ENCODE measurements at places on chromosomes 5 and 9. TPM values are rescaled to one million over a fixed set of nuclear protein-coding genes. Genes with fewer than 3 reads are reported as not detected.

DNA sequence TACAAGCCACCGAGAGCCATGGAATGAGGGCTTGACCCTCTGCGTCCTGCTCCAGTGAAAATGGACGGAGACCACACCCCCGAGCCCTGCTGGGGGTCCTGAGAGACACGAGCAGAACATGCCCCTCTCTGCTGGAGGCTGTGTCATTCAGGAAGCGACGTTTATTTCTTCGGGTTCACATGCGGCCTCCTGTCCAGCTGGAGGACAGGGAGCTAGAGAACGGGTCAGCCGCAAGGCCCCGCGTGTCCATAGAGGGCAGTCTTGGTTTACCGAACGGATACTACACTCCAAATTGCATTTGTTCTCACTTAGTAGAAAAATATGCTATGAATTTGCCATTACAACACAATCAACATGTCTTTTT is 36.1 kb downstream of the MRPL36 start:
- no peaks in the 10 kb centered on the region for H3K4me1 ChIP-seq
- no peaks in the 10 kb centered on the region for H3K27me3 ChIP-seq
- peak; percentile 51 for DNase-seq
- no peak overlapping the region for H3K27ac ChIP-seq
- no peak overlapping the region for H3K4me3 ChIP-seq

ADCY2 gene
- not detected for total RNA-seq

QRFP gene
- total RNA-seq = not detected

GRCh38 chr5:131265311-131265803 is 1.5 kb downstream of the CDC42SE2 start:
- peak overlapping the region; percentile 88 for H3K27ac ChIP-seq
- DNase-seq = peak; percentile 44
- H3K36me3 ChIP-seq = peaks cover 54% of the 10 kb centered on the region
- H3K4me3 ChIP-seq = peak overlapping the region; percentile 81

- H3K27ac ChIP-seq = no peak overlapping the region
- H3K4me1 ChIP-seq = peaks cover 18% of the 10 kb centered on the region
- no peak for DNase-seq
- no peak overlapping the region for H3K4me3 ChIP-seq
- H3K27me3 ChIP-seq = no peaks in the 10 kb centered on the region
Measured at GRCh38 chr9:129750013-129750638, 2.7 kb downstream of the PTGES start.

- no peaks in the 10 kb centered on the region for H3K36me3 ChIP-seq
- H3K4me3 ChIP-seq = no peak overlapping the region
- DNase-seq = no peak
- H3K4me1 ChIP-seq = no peaks in the 10 kb centered on the region
Measured at GRCh38 chr9:6552498-6553121, 92.9 kb downstream of the GLDC start.

PCDHB2 gene
- not detected for total RNA-seq

- no peaks in the 10 kb centered on the region for H3K36me3 ChIP-seq
- DNase-seq = no peak
- no peaks in the 10 kb centered on the region for H3K4me1 ChIP-seq
- no peak overlapping the region for H3K4me3 ChIP-seq
Measured at GRCh38 chr5:34411470-34412346, 244.4 kb upstream of the RAI14 start.

CDH18 gene
- not detected for total RNA-seq

- no peak for DNase-seq
- H3K4me3 ChIP-seq = no peak overlapping the region
- no peaks in the 10 kb centered on the region for H3K4me1 ChIP-seq
- no peaks in the 10 kb centered on the region for H3K36me3 ChIP-seq
Measured at GRCh38 chr5:139910901-139911300, 115.3 kb downstream of the PSD2 start.

DNA sequence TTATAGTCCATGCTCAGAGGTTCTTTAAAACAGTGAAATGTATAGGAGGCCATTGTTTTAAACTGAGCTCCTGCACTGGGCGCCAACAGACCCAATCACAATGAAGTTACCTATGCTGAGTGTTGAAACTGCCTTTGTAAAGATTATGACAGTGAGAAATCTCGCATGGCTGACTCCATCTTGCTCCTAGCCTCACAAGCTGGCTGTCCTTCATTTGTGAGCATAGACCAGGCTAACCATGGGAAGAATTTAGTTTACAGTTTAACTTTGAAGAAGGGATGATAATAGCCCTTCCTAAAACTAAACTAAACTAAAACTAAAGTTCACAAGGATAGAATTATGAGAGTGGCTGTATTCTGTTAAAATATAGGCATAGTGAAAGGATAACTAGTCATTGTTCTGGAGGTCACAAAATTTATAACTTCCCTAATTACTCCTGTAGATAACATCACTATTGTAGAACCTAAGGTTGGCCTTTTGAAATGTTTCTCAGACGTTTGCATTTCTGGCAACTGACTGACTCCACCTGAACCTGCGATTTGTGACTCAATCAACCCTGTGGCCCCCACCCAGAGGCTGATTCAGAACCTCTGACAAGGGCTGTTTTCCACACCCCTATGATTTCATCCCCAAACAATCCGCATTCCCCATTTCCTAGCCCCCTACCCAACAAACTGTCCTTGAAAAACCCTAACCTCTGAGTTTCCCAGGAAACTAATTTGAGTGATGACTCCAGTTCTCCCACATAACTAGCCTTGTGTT is 59.1 kb downstream of the HMHB1 start:
- no peak for DNase-seq
- H3K4me1 ChIP-seq = no peaks in the 10 kb centered on the region
- H3K27me3 ChIP-seq = no peaks in the 10 kb centered on the region

PTPRD gene
- 0.37 TPM for total RNA-seq

DNA sequence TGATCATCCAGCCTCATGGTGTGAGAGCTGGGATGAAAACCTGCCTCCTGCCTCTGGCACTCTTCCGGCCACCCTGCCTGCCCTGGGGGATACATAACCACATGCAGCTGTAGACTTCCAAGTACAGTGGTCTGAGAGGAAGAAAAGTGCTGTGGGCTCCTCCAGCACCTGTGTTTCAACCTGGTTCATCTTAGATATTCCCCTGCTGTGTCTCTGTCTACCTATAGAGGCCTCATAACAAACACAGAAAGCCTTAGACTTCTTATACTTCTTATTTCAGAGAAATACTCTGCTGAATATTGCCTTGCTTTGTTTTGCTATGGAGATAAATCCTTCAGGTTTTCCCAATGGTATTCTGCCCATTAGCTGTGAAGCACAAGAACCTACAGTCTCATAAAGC is 19.6 kb upstream of the TNFAIP8 start:
- H3K36me3 ChIP-seq = no peaks in the 10 kb centered on the region
- no peak for DNase-seq
- H3K27ac ChIP-seq = no peak overlapping the region
- H3K4me3 ChIP-seq = no peak overlapping the region
- H3K27me3 ChIP-seq = no peaks in the 10 kb centered on the region

SAXO1 gene
- total RNA-seq = not detected

GRCh38 chr9:95250462-95251221 is 66.9 kb downstream of the FANCC start:
- H3K27ac ChIP-seq = no peak overlapping the region
- no peak overlapping the region for H3K4me3 ChIP-seq
- H3K36me3 ChIP-seq = no peaks in the 10 kb centered on the region
- no peaks in the 10 kb centered on the region for H3K27me3 ChIP-seq

GPX8 gene
- total RNA-seq = 25.9 TPM

Measured in Calu3 (cell line).